ENCODE measurements at places on chromosomes 12 and 14. TPM values are rescaled to one million over a fixed set of nuclear protein-coding genes. Genes with fewer than 3 reads are reported as not detected.

The NUAK1 gene
- 4.6 TPM for total RNA-seq

The PTPRQ gene
- total RNA-seq = 1.3 TPM

The PRIMA1 gene
- total RNA-seq = not detected

The PROX2 gene
- total RNA-seq = not detected

The AMN gene
- total RNA-seq = under 0.01 TPM

The PUS1 gene
- 7.2 TPM for total RNA-seq

The SLC6A12 gene
- under 0.01 TPM for total RNA-seq

The KLRB1 gene
- not detected for total RNA-seq

The KRT79 gene
- total RNA-seq = not detected

The KRT78 gene
- not detected for total RNA-seq

The RAB3IP gene
- total RNA-seq = 6.3 TPM

The NELL2 gene
- 0.26 TPM for total RNA-seq

The PLEKHH1 gene
- 0.33 TPM for total RNA-seq

The RASAL1 gene
- not detected for total RNA-seq

The POTEM gene
- total RNA-seq = not detected

The NRIP2 gene
- 0.17 TPM for total RNA-seq

The MMP14 gene
- 375 TPM for total RNA-seq

The AVPR1A gene
- not detected for total RNA-seq

The MUCL1 gene
- not detected for total RNA-seq

The POTEG gene
- total RNA-seq = not detected

The FLRT2 gene
- total RNA-seq = 14.5 TPM

The ATF7 gene
- 11.4 TPM for total RNA-seq

The RTL1 gene
- total RNA-seq = not detected
